ENCODE measurements at places on chromosomes 11 and 22.

GRCh38 chr11:119720311-119720913 lies 8.6 kb downstream of the NECTIN1 start:
- no peak for DNase-seq

- DNase-seq = no peak
These were observed 28.1 kb downstream of the TENM4 start for GRCh38 chr11:79412761-79413160.

- DNase-seq = no peak
These were observed 71.3 kb downstream of the GALNT18 start for GRCh38 chr11:11550534-11550933.

DNA sequence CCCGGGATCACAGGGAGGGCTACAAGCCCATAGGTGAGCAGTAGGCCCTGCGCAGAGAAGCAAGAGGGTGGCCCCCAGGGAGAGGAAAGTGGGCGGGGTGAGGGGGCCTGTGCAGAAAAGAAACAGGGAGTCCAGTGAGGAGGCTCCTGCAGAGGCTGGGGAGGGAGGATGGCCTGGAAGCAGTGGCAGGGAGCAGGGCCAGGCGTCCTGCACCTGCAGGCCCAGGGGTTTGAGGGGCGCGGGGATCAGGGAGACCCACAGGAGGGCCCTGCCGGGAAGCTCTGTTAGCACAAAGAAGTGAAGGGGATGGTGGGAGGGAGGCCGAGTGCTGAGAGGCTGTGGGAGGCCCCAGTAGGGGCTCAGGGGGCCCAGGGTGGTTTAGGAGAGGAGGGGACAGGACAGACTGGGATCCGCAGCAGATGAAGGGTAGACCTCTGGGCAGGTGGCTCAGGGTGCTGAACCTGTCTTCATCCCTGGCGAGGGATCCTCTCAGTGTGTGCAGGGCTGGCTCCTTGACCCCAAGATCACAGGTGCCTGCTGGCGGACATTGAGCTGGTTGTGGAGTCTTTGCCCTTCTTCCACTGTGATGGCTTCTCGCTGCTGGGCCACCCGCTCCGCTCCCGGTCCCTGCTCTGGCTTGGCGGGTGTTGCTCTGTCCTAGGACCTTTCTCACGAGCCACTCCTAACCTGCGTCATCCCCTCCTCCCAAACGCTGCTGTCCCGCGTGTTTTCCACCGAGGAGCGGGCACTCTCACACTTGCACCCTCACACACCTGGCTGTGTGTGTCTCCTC lies 31.8 kb upstream of the CELSR1 start:
- DNase-seq = no peak

DNA sequence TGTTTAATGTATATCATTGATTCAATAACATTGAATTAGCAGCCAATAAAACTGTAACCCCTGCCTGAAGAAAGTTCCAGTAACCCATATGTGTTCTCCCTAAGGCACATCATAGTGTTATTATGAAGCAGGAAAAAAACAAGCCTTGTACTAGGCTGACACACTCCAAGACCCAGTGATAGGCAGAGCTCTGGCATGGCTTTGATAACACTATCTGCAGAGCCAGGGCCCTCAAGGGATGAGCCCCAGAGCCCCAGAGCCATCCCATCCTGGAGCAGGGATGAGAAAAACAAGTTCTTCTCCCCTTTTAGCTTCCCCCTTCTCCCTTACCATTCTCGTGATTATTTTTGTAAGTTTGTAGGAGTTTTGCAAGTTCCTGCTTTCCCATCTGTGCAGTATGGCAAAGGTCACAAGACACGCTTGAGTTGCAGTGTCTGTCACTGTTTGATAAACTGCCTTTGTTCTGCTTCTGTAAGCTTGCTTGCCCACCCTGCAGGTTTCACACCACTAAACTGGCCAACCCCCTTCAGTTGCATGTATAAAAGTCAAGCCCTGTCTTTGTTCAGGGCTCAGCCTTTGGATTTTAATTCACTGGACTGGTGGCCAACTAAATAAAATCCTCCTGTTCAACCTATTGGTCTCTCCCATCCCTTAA lies 22.3 kb upstream of the GUCY1A2 start:
- DNase-seq = no peak

- DNase-seq = peak; percentile 62
These were observed at the start of gene PLA2G3 for GRCh38 chr22:31139866-31140716. TSS of gene PLA2G3 (minus strand) at chr22:31140508. CDS start at chr22:31140354, 154 bp downstream.

GRCh38 chr11:113549611-113550578 lies 74.7 kb upstream of the DRD2 start:
- no peak for DNase-seq

GRCh38 chr11:81135570-81135969 lies 1598.1 kb downstream of the FAM181B start:
- DNase-seq = no peak

DNA sequence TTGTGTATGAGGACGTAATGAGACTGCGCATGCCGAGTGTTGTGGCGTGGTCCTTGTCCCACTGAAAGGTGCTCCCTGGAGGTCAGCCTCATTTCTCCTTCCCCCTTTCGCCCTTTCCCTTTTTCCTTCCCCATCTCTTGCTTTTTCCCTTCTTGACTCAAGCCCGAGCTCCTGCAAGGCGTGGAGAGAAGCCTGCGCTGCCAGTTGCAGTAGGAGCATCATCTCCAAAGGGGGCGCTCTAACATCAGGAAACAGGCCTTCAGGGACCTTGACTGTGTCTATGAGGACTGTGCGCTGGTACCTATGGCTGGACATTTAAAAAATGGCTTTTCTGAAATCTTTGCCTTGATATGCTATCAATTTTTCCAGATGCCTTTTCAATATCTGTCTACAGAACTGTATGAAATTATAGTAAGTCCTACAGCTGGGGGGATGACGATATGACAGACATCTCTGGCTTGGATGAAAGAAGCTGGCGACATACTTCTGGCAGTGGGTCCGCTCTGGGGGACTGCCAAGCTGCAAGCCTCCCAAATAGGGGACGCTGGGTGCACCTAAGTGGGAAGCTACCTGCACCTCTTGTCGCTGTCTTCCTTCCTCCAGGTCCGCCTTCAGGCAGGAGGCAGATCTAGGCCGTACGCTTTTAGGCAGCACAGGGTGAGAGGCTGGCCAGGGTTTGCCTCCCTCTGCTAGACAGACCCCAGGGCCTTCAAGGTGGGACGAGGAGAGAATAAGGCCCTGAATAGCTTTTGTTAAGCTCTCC lies 96.5 kb downstream of the NXPE2 start:
- peak; percentile 49 for DNase-seq

DNA sequence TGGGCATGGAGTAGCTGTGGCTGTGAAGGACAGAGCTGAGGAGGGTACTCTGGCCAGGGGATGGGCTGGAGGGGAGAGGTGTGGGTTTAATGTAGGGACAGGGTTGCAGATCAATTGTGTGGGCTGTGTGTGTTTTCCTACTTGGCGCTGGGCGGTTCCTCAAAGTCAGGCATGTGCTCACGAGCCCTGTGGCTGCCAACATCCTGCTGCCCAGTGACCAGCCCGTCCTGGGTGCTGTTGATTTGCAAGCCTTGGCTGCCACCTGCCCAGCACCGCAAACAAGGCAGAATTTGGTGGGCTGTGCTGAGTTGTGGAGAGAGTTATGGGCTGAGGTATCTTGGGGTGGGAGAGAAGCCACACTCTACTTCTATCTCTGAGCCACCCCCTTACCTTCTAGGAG lies 69.2 kb downstream of the SCN3B start:
- no peak for DNase-seq

DNA sequence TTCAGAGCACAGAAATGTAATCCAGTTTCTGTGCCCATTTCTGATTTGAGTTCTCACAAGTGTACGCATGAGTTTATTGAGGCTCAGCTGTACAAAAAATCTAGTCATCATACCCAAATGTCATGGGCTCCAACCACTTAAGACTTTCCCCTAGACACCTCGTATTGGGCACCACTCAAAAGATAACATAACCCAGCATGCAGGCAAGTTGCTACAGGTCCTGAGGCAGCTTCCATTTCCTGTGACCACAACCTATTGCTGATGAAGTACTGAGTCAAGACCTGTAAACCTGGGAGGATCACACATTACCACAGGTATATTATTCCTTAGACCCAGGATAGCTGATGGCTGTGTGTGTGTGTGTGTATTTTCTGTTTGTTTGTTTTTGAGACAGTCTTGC lies 95.2 kb downstream of the MRTFA start:
- no peak for DNase-seq

GRCh38 chr11:73652046-73652730 lies 5.8 kb downstream of the PLEKHB1 start:
- no peak for DNase-seq

DNA sequence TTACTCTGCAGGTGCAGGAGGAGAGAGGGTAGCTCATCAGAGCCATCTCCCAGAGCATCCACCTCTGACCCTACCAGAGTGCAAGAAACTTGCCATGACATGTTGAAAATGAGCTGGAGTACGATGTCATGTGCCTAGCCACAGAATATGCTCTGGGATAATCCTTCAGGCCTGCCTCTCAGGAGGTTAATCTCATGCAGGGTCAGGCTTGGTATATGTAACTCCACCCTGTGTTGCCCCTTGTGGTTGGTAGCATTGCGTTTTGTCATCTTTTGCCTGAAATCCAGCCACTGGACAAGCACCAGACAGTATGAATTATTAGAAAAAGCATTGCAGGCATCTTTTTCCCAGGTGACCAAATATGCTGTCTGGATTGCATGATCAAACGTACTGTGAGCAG lies 36.2 kb downstream of the CNTF start:
- DNase-seq = no peak

GRCh38 chr22:40218723-40219294 lies 41.1 kb downstream of the TNRC6B start:
- DNase-seq = no peak

- DNase-seq = no peak
These were observed 3.8 kb upstream of the IFTAP start for GRCh38 chr11:36590513-36590912.

GRCh38 chr22:34080433-34080832 lies 160.2 kb upstream of the LARGE1 start:
- no peak for DNase-seq

DNA sequence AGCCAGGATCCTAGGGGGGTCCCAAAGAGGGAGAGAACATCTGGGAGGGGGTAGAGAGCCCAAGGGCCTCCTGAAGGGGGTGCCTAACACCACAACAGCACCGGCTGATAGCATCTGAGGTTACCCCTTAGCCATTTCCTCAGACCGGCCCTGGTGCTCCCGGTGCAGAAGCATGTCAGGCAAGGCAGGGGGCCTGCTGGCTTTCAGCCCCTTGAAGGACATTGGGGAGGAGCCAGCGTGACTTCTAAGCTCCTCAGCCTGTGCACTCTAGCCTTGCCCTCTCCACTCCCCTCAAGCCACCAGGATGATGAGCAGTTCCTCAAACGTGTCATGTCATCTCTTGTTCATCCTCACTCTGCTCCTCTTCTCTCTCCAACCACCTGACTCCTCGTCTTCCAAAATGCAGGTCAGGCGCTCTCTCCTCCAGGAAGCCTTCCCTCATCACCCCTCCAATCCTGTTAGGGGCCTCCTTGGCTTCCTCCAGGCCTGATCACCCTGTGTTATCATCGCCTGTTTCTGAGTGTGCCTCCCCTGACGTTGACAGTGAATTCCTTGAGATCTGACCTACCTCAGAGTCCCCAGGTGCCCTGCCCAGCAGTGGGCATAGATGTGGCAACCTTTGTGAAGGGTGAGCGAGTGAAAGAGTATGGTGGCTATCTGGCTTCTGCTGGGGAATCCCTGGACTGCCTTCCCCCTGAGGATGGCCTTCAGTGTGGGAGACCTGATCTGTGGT lies 6.1 kb downstream of the P2RY2 start:
- no peak for DNase-seq

DNA sequence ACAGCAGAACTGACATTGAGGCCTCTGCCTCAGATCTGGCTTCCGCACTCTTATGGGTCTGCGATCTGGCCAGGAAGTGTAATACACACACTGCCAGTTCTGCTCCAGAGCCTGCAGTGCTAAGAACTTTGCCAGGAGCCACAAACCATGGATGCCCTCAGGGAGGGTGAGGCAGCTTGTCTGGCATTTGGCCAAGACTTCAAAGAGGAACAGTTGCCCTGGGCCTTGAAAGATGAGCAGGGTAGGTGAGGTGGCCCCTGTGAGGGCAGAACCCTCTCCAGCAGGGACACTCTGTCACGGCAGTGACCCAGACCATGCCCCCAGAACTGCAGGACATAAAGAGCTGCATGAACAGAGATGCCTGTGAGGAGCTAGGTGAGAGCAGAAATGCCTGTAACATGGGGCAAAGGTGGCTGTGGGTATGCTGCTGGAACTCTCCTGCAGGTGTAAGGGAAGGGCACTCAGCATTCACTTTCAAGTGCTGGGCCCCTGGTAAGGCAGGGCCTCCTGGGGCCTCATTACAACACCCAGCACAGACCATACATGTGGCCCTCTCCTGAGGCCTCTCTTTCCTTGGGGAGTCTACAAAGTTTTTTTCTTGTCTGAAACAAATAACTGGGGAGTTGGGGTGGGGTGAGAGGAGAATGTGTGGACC lies 47.3 kb downstream of the NEU3 start:
- DNase-seq = no peak

GRCh38 chr22:22888571-22889353 lies 1.1 kb downstream of the IGLL5 start:
- DNase-seq = no peak

DNA sequence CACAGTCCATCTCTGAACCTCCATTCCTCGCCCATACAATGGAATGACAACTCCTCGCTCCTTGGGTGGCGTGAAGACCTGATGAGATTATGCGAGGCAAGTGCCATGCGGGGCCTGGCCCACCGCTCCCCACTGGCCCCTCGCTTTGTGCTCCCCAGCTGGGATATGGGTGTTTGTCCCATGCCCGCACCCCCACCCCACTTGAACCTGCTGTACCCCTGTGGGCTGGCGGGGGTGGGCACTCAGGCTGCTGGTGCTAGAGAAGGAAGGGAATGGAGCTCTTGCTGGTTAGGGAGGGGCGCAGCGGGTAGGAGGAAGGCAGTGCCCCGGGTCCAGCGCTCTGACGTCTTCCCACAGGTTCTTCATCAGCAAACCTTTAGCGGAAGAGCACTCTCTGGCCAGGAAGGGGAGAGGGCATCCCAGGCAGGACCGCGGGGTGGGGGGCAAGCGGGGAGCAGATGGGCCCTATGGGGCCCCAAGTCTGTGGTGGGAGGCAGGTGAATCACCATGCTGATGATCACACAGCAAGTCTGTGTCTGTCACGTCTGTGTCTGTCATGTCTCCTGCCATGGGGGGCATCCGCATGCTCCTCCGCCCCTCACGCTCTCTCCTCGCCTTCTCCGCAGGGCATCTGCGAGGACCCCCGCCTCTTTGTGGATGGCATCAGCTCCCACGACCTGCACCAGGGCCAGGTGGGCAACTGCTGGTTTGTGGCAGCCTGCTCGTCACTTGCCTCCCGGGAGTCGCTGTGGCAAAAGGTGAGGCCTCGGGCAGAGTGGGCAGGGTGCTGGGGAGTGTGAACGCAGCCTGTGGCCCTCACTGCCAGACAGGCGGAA lies 9.4 kb upstream of the OMP start:
- no peak for DNase-seq

DNA sequence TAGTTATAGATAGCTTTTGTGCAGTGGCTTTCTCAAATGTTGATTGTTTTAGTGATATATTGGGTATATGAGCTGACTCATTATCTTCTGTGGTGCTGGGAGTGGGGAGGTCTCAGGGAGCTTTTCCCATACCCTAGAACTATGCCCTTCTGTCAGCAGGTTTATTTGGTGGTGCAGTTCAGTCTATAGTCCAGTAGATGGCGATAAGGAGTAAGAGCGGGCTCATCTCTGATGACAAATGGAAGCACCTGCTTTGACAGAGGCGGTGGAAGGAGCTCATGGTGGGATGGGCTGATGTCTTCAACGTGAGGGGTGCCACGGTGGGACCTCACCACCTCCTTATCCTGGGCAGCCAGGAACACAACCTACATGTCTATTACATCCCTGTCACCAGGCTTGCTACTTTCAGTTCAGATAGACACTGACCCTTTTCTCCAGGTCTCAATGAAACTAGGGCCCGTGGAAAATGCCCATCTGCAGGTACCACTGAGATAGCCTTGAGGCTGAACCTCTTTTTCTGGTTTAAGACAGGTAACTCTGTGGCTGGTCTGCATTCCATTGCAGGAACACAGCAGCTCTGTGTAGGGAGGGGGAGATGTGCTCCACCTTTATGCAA lies 13.0 kb upstream of the OR6A2 start:
- DNase-seq = no peak

Measured in SHP77 treated with DMSO at 0.1 percent for 48 hours (cell line).